Fibroblast of pulmonary artery (primary cell): ENCODE measurements at places on chromosomes 2 and 18.
A peak's percentile ranks its signal among the peaks of the same experiment; 100 is the strongest.

DNA sequence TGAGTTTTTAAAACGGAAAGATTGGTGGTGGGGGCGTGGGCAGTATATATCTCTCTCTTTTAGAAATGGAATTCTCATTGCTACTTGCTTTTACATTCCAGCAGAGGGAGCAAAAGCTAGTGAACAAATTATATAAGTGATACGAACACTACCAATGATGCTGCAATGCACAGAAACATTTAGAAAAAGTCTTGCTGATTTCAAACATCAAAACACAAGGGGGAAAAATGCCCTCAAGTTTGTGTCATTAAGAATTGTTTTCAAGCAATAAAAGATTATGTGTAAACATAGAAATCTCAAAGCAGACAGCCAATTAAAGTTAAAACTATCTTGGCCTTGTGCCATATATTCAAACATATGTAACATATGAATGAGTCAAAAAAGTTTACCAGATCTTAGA is 296.3 kb upstream of the KCNJ3 start:
- peak; percentile 20 for DNase-seq

DNA sequence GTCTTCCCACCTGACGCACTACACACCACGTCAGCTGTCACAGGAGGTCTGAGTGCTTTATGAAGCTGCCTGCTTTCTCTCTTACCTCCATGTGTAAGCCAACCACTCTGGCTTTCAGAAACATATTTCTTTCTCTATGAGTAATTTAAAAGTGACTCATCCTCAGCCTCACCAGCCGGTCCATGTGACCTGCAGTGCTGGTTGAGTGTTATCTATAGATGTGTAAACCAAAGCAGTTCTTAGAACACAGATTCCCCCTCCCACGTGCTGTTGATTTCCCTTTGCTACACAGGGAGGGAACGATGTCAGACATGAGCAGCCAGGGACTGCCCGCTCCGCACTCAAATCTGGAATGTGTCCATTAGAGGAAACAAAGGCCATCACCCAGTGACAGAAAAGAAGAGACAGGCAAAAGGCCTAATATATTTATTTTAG is 157.8 kb downstream of the BCL2 start:
- DNase-seq = peak; percentile 94

- no peak for DNase-seq
Measured at GRCh38 chr18:48785091-48785614, 165.6 kb downstream of the SMAD7 start.

DNA sequence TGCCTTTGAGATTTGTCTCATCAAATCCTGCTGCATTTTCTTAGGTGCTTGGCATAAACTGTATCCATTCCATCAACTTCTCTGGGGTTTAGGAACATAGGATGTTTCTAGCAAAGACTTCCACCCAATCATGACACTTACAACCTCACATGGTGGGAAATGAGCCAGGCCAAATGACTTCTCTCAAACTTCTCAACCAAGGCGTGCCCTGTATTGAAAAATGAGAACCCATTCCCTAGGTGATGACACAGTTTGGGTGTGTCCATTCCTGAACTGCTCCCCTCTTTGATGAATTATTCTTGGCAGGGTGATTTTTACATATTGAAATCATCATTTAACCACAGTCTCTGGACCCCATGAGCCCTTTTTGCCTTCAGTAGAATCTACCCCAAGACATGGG is 161.1 kb downstream of the EN1 start:
- no peak for DNase-seq

DNA sequence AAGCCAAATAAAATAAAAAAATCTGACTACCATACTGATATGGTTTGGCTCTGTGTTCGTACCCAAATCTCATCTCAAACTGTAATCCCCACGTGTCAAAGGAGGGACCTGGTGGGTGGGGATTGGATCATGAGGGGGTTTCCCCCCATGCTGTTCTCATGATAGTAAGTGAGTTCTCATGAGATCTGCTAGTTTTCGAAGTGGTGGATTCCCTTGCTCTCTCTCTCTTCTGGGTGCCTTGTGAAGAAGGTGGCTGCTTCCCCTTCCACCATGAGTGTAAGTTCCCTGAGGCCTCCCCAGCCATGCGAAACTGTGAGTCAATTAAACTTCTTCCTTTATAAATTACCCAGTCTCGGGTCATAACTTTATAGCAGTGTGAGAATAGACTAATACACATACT is 123.8 kb upstream of the WDSUB1 start:
- no peak for DNase-seq

- DNase-seq = peak; percentile 82
Measured at GRCh38 chr2:127479219-127479825, 47.0 kb downstream of the IWS1 start.

DNA sequence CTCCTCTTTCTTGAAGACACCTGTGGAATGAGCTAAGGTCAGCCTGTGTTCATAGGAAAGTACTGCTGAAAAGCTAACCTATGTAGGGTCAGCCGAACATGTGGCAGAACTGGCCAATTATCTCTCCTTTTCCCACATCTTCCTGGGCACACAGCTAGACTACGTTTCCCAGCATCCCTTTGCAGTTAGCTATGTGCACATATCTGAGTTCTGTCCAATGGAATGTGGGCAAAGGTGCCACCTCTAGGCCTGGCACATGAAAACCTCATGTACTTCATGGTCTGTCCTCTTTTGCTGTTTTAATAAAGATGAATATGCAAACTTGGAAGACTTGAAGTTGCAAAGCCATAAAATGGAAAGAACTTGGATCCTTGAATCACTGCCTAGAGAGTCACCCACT is 352.6 kb downstream of the TNS1 start:
- no peak for DNase-seq

- no peak for DNase-seq
Measured at GRCh38 chr2:69836316-69836715, 6.9 kb downstream of the GMCL1 start.

GRCh38 chr18:8610459-8610851 is 1.2 kb downstream of the RAB12 start:
- DNase-seq = no peak
